Natural killer cell (primary cell): ENCODE measurements at places on chromosomes 12 and 14.

DNA sequence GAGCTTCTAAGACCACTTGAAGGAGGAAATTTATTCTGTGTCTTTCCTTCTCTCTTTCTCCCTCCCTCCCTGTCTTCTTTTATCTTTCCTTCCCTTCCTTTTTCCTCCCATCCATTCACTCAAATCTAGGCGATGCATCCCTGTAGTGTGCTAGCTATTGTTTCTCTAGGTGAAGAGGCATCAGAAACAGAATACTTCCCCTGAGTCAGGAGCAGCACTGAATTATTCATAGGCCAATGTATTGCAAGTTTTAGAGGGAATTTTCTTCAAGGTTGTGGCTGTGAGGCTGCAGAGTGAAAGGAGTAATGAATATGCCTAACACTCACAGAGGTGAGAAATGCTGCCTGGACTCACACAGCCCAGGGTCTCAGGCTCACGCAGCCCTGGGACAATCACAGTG lies 23.2 kb downstream of the CCDC177 start:
- H3K27ac ChIP-seq: no peak overlapping the region
- no peak overlapping the region for H3K4me3 ChIP-seq
- no peaks in the 10 kb centered on the region for H3K36me3 ChIP-seq

DNA sequence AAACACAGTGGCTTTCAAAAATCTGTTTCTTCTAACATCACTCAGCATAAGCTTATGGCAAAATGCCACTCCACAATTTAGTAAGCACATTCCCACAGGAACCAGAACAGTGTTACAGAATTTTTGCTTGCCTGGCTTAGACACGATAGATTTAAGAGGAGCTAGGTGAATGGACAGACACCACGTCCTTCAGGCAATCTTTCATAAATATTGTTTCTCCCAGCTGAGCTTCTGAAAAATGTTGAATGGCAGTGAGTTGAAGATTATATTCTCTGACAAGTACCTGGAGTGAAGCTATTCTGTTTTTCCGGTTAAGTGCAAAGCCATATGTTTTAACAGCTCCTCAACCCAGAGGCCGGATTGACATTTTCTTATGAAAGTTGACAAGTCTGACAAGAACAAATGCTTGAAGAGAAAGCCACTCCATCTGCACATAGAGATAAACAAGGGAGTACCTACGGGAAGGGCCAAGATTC lies 102.0 kb downstream of the FSCB start:
- H3K4me1 ChIP-seq: no peaks in the 10 kb centered on the region
- H3K27me3 ChIP-seq: no peaks in the 10 kb centered on the region
- H3K4me3 ChIP-seq: no peak overlapping the region
- no peak overlapping the region for H3K27ac ChIP-seq
- H3K36me3 ChIP-seq: no peaks in the 10 kb centered on the region

- no peaks in the 10 kb centered on the region for H3K36me3 ChIP-seq
- no peaks in the 10 kb centered on the region for H3K27me3 ChIP-seq
- H3K4me3 ChIP-seq: no peak overlapping the region
- no peak overlapping the region for H3K27ac ChIP-seq
- no peaks in the 10 kb centered on the region for H3K4me1 ChIP-seq
These were observed 6.6 kb downstream of the DCD start for GRCh38 chr12:54641554-54641953.

GRCh38 chr14:80946187-80946586 lies 4.6 kb upstream of the CEP128 start:
- no peaks in the 10 kb centered on the region for H3K36me3 ChIP-seq
- H3K4me3 ChIP-seq: no peak overlapping the region
- H3K4me1 ChIP-seq: peaks cover 10% of the 10 kb centered on the region
- no peak for DNase-seq
- H3K27ac ChIP-seq: no peak overlapping the region

- H3K27ac ChIP-seq: no peak overlapping the region
- no peaks in the 10 kb centered on the region for H3K36me3 ChIP-seq
- DNase-seq: no peak
- H3K4me1 ChIP-seq: peaks cover 26% of the 10 kb centered on the region
- H3K4me3 ChIP-seq: no peak overlapping the region
- H3K27me3 ChIP-seq: no peaks in the 10 kb centered on the region
These were observed 92.1 kb downstream of the NINJ2 start for GRCh38 chr12:570921-571794.

- no peak overlapping the region for H3K27ac ChIP-seq
- DNase-seq: no peak
- no peaks in the 10 kb centered on the region for H3K36me3 ChIP-seq
- no peak overlapping the region for H3K4me3 ChIP-seq
- no peaks in the 10 kb centered on the region for H3K4me1 ChIP-seq
These were observed 370.4 kb downstream of the ALG10 start for GRCh38 chr12:34392741-34393085.

DNA sequence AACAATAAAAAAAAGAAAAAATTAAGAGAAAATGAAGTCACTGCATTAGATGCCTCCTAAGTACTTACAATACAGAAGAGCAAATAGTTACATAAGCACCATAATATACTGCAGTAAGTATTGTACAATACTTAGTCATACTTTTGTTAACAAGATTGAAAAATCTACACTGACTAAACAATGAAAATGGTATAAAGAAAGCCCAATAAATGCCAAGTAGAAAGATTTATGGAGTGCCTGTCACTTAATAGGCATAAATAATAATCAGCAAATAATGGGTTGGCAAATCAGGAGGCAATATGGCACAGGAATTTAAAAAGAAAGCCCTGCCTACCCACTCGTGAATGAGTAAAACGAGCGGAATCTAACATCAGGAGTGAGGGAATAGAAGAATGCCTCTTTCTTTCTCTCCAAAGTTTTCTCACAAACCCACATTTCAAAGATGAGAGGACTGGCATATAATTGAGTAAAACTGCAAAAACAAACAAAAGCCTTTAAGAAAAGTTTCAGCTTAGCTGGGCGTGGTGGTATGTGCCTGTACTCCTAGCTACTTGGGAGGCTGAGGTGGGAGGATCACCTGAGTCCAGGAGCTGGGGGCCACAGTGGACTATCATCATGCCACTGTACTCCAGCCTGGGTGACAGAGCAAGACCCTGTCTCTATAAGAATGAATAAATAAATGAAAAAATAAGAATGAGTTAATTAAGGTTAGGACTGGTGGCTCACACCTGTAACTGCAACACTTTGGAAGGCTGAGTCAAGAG lies 36.1 kb downstream of the CRY1 start:
- H3K4me3 ChIP-seq: no peak overlapping the region
- no peaks in the 10 kb centered on the region for H3K27me3 ChIP-seq
- no peak overlapping the region for H3K27ac ChIP-seq
- H3K36me3 ChIP-seq: no peaks in the 10 kb centered on the region
- no peak for DNase-seq

DNA sequence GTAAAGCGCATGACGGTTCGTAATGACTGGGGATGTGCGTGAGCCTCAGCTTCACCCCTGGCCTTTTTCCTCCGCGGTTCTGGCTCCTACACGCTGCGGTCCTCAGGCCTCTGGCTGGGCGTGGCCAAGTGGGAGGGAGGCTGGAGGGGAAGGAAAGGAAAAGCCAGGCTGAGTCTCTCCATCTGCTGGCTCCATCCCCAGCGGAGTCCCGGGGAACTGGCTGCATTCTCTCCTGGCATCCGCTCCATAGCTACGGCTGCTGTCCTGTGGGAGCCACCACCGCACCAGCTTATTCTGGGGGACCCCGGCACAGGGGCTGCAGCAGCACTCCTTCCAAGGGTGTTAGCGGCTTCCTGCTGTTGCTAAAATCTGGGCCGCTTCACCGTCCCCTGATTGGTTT lies 68.2 kb upstream of the SLC24A4 start:
- DNase-seq: no peak
- no peak overlapping the region for H3K27ac ChIP-seq
- no peak overlapping the region for H3K4me3 ChIP-seq
- H3K36me3 ChIP-seq: no peaks in the 10 kb centered on the region
- H3K27me3 ChIP-seq: peaks cover 25% of the 10 kb centered on the region
- H3K4me1 ChIP-seq: peaks cover 19% of the 10 kb centered on the region

DNA sequence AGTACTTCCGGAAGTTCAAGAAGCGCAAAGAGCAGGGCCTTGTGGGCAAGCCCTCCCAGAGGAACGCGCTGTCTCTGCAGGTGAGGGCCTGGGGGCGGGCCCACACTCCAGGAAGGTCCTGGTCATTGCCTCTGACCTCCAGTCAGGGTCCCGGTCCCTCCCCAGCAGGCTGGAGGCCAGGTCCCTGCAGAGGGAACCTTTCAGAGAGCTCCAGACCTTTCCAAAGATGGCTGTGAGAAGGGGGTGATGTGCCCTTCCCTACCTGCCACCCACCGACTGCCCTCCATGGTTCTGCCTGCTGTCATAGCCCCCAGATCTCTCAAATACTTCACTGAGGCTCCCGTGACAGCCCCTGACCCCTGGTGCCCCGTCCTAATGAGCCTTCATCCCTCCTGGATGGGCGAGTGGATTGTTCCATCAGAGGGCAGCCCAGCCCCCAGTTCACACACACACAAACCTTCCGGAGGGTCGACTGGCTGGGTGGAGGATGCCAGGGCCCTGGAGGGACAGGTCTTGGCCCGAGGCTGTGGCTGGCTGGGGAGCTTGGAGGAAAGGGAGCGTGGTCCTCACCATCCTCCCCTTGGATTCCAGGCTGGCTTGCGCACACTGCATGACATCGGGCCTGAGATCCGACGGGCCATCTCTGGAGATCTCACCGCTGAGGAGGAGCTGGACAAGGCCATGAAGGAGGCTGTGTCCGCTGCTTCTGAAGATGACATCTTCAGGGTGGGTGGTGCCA lies 117.5 kb upstream of the FKBP4 start:
- DNase-seq: no peak
- no peaks in the 10 kb centered on the region for H3K27me3 ChIP-seq
- no peak overlapping the region for H3K27ac ChIP-seq
- H3K4me1 ChIP-seq: no peaks in the 10 kb centered on the region
- H3K4me3 ChIP-seq: no peak overlapping the region
- no peaks in the 10 kb centered on the region for H3K36me3 ChIP-seq

GRCh38 chr12:43338848-43339526 lies 213.0 kb downstream of the ADAMTS20 start:
- no peak overlapping the region for H3K4me3 ChIP-seq
- no peak overlapping the region for H3K27ac ChIP-seq
- H3K36me3 ChIP-seq: no peaks in the 10 kb centered on the region
- no peaks in the 10 kb centered on the region for H3K4me1 ChIP-seq
- no peak for DNase-seq

- H3K4me1 ChIP-seq: no peaks in the 10 kb centered on the region
- no peaks in the 10 kb centered on the region for H3K27me3 ChIP-seq
- H3K4me3 ChIP-seq: no peak overlapping the region
These were observed 36.5 kb downstream of the UBE3B start for GRCh38 chr12:109513977-109514376.

DNA sequence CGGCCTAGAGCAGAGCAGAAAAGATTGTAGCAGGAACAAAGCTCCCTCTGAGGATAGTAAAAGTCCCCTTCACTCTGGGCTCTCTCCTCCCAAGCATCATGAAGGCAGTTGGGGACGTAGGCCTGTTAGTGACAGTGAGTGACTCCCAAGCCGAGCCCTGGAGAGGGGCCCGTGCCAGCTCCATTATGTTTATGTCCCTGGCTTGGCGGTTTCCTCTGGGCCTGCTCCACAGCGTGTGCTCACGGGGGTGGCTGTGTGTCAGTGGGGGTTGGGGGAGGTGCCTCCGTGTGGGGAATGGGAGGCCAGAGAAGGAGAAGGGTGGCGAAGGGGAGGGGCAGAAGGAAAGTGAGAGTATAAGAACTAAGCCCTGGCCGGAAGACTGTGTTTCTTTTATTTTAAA lies 170.0 kb upstream of the VASH1 start:
- no peaks in the 10 kb centered on the region for H3K4me1 ChIP-seq
- H3K36me3 ChIP-seq: no peaks in the 10 kb centered on the region
- H3K27ac ChIP-seq: no peak overlapping the region
- H3K27me3 ChIP-seq: no peaks in the 10 kb centered on the region
- no peak overlapping the region for H3K4me3 ChIP-seq

- H3K27ac ChIP-seq: no peak overlapping the region
- no peaks in the 10 kb centered on the region for H3K27me3 ChIP-seq
- H3K4me3 ChIP-seq: no peak overlapping the region
- no peaks in the 10 kb centered on the region for H3K4me1 ChIP-seq
These were observed 100.7 kb downstream of the ELK3 start for GRCh38 chr12:96294831-96295230.

GRCh38 chr12:125276567-125276966 lies 211.3 kb downstream of the AACS start:
- no peak overlapping the region for H3K4me3 ChIP-seq
- H3K4me1 ChIP-seq: no peaks in the 10 kb centered on the region
- H3K36me3 ChIP-seq: no peaks in the 10 kb centered on the region
- DNase-seq: no peak
- no peak overlapping the region for H3K27ac ChIP-seq
- no peaks in the 10 kb centered on the region for H3K27me3 ChIP-seq

- no peaks in the 10 kb centered on the region for H3K27me3 ChIP-seq
- H3K36me3 ChIP-seq: no peaks in the 10 kb centered on the region
- peaks cover 18% of the 10 kb centered on the region for H3K4me1 ChIP-seq
- no peak overlapping the region for H3K4me3 ChIP-seq
These were observed 330.7 kb downstream of the CACNA1C start for GRCh38 chr12:2383325-2384028.

- H3K27ac ChIP-seq: no peak overlapping the region
- H3K4me1 ChIP-seq: no peaks in the 10 kb centered on the region
- no peaks in the 10 kb centered on the region for H3K36me3 ChIP-seq
- no peak overlapping the region for H3K4me3 ChIP-seq
- H3K27me3 ChIP-seq: no peaks in the 10 kb centered on the region
These were observed 468.7 kb downstream of the NOVA1 start for GRCh38 chr14:26128931-26129671.

GRCh38 chr12:14716848-14717444 lies 20.5 kb upstream of the GUCY2C start:
- no peak overlapping the region for H3K27ac ChIP-seq
- peak; percentile 77 for DNase-seq
- no peaks in the 10 kb centered on the region for H3K4me1 ChIP-seq
- no peaks in the 10 kb centered on the region for H3K27me3 ChIP-seq
- no peak overlapping the region for H3K4me3 ChIP-seq

- no peaks in the 10 kb centered on the region for H3K4me1 ChIP-seq
- no peaks in the 10 kb centered on the region for H3K36me3 ChIP-seq
- no peak overlapping the region for H3K27ac ChIP-seq
- DNase-seq: no peak
- no peaks in the 10 kb centered on the region for H3K27me3 ChIP-seq
These were observed 33.0 kb downstream of the FRMD6 start for GRCh38 chr14:51684760-51685159.

GRCh38 chr14:96617635-96618034 lies 115.5 kb downstream of the PAPOLA start:
- no peak for DNase-seq
- H3K36me3 ChIP-seq: no peaks in the 10 kb centered on the region
- no peak overlapping the region for H3K27ac ChIP-seq
- no peaks in the 10 kb centered on the region for H3K4me1 ChIP-seq

- no peak for DNase-seq
- peaks cover 50% of the 10 kb centered on the region for H3K36me3 ChIP-seq
These were observed 17.7 kb downstream of the ERP27 start for GRCh38 chr12:14920475-14921126.

DNA sequence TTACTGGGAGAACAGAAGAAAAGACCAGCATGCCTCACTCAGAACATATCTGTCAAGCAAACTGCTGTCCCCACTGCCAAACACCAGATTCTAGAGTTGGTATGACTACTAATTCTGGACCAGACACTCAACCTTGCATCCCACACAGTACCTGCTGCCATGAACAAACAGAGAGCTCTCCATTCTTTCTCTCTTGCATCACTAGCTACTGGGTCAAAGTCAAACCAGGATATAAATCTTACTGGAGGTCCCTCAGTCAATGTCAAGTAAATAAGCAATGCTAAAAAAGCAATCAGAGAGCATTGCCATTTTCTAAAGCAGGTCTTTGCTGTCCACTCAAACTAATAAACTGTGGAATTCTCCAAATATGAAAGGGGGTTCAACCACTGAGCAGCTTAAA lies 452.4 kb upstream of the SEL1L start:
- no peaks in the 10 kb centered on the region for H3K27me3 ChIP-seq
- H3K36me3 ChIP-seq: no peaks in the 10 kb centered on the region
- no peak overlapping the region for H3K27ac ChIP-seq
- H3K4me3 ChIP-seq: no peak overlapping the region
- H3K4me1 ChIP-seq: no peaks in the 10 kb centered on the region
